NCI-H774 (cell line): ENCODE measurements at places on chromosomes 5 and 9.

GRCh38 chr9:70532716-70533115, 118.3 kb upstream of the KLF9 start:
- DNase-seq = no peak

GRCh38 chr5:172185096-172185461, 2.9 kb downstream of the STK10 start:
- DNase-seq = no peak

GRCh38 chr5:96595300-96596090, 66.7 kb upstream of the CAST start:
- no peak for DNase-seq

DNA sequence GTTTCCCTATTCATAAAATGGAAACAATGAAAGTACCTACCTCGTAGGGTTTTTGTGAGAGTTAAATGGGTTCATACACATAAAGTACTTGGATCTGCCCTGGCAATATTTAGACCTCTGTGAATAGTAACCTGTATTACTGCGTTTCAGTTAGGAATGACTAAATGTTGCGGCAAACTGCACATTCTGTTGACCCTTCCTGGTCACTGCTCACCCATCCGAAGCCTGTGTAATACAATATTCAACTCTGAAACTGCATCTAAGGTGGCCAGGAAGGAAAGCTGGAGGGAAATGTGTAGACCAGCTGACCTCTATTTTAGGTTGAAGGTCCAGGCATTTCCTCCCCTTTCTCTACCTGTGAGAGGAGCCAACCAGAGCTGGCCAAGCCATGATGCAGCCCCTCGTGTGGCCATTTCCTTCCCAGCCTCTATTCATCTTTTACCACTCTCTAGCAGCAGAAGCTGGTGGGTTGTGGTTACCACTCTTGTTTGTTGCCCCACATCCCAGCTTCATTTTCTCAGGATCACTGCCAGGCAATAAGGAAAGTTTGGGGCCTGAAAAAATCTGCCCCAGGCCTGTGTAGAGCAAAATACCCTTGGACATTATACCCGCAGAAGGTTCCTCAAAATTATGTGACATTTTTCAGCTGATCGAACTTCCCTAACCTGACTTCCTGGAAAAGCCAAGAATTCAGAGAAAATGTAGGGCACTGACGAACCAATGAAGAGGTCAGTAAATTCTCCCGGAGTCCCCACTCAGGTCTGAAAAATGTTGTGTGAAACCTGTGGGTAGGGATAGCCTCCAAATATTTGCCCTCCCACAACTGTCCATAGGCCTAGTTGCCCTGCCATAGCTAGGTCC, 20.5 kb upstream of the PDCD1LG2 start:
- no peak for DNase-seq

DNA sequence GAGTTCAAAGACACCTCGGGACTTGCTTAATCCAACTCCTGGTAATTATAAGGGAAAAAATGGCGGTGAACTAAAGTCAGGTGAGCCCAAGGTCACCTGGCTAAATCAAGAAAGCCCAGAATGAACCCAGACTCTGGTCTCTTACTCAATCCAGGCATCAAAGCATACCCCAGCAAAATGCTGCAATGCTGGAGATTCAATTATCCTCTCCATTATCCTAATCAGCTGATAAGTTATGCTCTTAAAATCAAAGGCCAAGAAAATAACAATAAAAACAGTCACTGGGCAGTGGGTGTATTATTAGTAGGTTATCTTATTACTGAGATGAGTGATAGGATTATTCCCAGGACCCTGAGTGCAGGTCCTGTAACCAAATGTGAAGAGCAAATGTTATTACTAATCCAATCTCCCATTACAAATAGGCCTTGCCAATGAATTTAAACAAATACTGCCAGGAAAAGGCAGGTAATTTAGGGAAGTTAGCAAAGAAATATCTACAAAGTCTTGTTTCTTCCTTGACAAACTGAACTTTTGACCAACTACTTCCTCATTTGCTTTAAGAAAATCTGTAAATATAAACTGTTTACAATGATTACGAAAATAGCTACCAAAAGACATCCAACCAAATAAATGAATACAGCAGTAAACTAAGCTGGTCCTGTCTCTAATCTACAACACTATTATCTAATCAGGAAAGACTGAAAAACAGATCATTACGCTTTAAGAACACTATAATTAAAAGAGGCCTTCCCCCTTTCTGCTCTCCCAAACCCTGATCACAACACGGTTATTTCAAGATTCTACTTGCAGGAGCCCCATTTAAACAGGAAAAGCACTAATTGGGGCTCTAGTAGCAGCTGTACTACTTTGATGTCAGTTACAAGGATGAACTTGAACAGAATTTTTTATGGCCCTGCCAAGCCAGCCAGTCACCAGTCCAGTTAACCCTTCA, 103.2 kb downstream of the MED27 start:
- no peak for DNase-seq

GRCh38 chr5:131475541-131475941, 159.5 kb downstream of the RAPGEF6 start:
- no peak for DNase-seq

GRCh38 chr9:110257956-110258355, 1.6 kb upstream of the TXN start:
- DNase-seq = no peak

- no peak for DNase-seq
Measured at GRCh38 chr5:113489299-113489698, 1.0 kb upstream of the MCC start.

DNA sequence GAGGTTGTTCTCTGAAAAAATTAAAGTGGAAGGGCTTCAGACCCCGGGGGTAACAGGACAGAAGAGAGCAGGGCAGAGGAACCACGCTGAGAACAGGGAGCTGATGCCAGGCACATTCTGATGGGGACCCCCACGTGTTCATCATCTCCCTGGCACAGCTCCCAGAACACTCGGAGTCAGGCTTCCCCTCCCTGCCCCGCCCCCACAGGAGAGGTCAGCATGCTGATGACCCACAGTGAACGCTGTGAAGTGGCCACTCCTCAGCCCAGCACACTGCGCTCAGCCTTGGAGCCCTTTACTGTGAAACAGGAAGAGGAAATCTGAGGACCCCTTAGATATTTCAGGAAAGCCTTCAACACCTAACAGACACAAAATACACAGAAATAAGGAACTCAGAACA, 16.4 kb downstream of the RETREG1 start:
- DNase-seq = no peak

- DNase-seq = no peak
Measured at GRCh38 chr9:28741459-28741858, 1168.2 kb upstream of the C9orf72 start.
